ENCODE measurements at places on chromosomes 4 and X.

DNA sequence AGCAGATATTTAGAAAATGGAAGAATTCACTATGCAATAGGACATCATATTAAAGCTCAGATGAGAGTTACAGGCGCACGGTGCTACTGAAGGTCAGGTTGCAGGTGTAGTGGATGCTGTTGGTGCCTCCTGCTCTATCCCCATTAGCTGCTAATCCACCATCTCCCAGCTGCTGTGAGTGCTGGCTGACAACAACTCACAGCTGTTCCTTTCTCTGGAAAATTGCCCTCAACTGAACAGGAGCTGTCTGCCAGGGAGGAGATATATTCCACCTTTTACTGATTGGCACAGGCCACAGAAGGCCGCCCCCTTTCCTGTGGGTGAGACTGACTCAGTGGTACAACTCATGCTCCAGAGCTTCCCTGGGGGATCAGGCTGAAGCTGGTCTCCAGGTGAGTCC, 48.7 kb downstream of the UCHL1 start:
- DNase-seq = no peak

GRCh38 chrX:101091817-101092216, 6.2 kb upstream of the CENPI start:
- no peak for DNase-seq

- DNase-seq = no peak
These were observed 189.1 kb upstream of the POU3F4 start for GRCh38 chrX:83319023-83319422.

GRCh38 chr4:20658456-20658855, 41.8 kb upstream of the PACRGL start:
- DNase-seq = no peak

DNA sequence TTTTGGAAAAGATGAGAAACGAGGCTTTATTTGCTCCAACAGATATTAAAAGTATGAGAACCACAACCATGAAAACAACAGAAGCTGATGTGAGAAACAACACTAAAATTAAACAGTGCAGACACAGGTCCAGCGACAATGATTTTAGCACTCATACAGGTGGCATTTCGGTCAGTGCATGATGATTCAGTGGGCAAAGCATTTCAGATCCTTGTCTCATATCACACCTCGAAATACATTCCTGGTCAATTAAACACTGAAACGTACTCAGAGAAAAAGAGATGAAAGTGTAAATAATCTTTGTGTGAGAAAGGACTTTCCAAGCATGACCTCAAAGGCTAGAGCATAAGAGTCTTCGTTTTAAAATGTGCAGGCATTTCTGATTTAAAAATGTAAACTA, 85.2 kb downstream of the ACOX3 start:
- DNase-seq = no peak

DNA sequence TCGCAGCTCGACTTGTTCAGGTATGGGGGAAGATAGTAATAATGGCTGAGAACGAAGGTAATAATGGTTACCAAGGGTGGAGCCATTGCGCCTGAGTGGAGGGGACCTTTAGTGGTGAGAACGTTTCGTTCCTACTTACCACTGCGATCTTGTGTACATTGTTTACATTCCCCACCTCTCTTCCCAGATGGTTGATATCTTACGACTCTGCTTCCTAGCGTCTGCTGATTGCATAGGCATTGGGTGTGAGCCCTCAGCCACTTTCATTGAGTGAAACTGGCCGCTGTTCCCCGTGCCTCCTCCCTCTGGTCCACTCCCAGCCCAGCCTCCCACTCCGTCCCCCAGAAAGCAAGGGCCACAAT, 850 bp downstream of the IGBP1 start:
- no peak for DNase-seq

GRCh38 chr4:86961605-86962295, 26.9 kb downstream of the AFF1 start:
- DNase-seq = peak; percentile 54

- no peak for DNase-seq
These were observed 97.2 kb upstream of the ADRA2C start for GRCh38 chr4:3668825-3669552.

GRCh38 chr4:168805341-168805740, 204.7 kb downstream of the CBR4 start:
- no peak for DNase-seq

DNA sequence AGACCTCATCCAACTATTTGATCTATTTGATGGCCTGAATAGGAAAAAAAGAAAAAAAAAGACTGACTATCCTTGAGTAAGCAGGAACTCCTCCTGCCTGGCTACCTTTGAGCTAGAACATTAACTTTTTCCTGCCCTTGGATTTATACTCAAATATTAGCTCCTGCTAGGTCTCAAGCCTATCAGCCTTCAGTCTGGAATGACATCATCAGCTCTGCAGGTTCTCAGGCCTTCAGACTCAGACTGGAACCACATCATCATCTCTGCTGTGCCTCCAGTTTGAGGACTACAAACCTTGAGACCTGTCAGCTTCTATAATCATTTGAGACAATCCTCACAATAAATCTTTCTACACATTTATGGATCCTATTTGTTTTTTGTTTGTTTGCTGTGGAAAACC, 754.0 kb upstream of the SLIT2 start:
- DNase-seq = no peak

GRCh38 chr4:635851-636627, 10.7 kb downstream of the PDE6B start:
- no peak for DNase-seq

DNA sequence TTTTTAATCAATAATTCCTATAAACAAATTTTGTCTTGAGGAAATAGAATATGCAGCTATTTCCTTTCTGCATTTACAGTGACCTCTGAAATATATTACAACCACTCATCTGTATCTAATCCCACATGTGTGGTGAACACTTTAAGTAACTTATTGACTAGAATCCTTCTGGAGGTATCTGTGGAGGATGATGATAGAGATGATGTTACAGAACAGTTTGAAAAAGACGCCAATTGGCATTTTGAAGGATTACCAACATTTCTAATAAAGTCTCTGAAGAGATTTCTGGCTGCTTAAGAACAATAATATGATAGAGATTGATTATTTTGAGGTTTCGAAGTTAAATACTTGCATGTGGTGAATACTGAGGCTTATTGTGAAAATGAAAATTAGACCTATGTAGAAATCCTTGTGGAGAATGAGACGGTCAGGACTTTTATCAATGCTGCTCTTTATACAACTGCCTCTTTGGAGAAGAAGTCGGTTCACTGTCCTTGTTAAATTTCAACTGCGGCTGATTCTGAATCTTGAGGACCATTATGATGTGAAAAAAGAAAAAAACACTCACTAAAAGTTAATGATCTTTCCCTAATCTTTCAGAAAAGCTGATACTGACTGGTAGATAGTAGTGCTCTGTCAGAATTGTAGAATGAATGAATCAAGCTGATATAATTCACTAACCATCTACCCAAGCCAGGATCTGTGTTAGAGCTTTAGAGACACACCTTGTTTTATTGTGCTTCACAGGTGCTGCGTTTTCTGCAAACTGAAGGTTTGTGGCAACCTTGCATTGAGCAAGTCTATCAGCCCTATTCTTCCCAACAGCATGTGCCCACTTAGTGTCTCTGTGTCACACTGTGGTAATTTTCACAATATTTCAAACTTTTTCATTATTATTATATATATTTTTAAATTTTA, 204.7 kb downstream of the SPRY1 start:
- no peak for DNase-seq

DNA sequence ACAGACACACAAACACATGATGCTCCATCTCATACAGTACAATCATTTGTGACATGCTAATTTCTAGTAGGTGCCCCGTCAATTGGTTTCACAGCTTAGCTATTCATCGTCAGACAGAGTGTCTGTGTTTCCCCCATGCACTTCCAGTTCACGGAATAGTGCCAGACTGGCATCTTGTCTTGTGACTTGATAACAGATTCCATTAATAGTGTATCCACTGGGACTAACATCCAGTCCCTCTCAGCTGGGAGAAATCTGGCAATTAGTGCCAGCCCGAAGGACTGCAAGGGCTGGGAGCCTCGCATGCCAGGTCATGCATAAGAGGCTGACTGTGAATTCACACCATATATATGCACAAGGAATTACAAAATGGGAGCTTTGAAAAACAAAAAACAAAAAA, 20.2 kb upstream of the GATB start:
- DNase-seq = no peak

GRCh38 chrX:125826774-125827451, 339.2 kb downstream of the DCAF12L2 start:
- no peak for DNase-seq

DNA sequence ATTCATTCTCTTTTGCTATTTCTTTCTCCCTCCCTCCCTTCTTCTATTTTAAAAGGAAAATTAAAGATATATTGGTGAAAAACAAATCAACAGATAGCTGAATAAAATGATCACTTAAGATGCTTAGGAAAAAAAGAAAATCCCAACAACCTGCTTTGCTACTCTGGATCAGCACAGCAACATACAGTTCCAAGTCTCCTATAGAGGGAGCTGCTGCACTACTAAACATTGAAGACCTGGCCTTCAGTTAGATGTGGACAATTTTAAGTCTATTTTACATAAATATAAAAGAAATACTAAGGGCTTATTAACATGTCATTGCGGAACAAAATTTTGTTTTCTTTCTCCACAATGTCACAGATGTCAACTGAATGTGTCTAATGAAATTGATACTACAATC, 226.4 kb downstream of the MAGEB5 start:
- peak; percentile 20 for DNase-seq

- DNase-seq = no peak
These were observed 75.7 kb upstream of the LRPAP1 start for GRCh38 chr4:3607690-3608552.

DNA sequence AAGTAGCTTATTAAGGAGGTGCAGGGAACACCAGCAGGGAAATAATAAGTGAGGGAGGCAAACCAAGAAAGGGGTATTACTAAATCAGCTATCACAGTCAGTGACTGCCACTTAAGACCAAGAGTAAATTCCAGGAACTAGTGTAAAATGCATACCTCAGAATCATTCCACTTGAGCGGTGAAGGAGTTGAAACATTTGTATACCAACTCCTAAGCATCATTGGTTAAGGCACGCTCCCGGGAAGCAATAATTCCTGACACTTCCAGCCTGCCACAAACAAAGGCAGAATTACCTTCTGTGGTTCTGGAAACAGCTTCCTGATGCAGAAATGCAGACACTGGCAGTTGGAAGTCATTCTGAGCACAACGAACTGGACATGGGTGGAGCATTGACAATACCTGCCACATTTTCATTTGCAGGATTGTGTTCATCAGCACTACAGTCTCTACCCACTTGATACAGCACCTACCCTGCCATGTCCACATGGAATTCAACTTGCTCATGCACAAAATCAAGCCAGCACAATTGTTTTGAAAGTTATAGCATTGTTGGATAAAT, 82.1 kb downstream of the PPP1R2C start:
- peak; percentile 20 for DNase-seq

- no peak for DNase-seq
These were observed 191.5 kb downstream of the SLIT2 start for GRCh38 chr4:20443015-20443805.

DNA sequence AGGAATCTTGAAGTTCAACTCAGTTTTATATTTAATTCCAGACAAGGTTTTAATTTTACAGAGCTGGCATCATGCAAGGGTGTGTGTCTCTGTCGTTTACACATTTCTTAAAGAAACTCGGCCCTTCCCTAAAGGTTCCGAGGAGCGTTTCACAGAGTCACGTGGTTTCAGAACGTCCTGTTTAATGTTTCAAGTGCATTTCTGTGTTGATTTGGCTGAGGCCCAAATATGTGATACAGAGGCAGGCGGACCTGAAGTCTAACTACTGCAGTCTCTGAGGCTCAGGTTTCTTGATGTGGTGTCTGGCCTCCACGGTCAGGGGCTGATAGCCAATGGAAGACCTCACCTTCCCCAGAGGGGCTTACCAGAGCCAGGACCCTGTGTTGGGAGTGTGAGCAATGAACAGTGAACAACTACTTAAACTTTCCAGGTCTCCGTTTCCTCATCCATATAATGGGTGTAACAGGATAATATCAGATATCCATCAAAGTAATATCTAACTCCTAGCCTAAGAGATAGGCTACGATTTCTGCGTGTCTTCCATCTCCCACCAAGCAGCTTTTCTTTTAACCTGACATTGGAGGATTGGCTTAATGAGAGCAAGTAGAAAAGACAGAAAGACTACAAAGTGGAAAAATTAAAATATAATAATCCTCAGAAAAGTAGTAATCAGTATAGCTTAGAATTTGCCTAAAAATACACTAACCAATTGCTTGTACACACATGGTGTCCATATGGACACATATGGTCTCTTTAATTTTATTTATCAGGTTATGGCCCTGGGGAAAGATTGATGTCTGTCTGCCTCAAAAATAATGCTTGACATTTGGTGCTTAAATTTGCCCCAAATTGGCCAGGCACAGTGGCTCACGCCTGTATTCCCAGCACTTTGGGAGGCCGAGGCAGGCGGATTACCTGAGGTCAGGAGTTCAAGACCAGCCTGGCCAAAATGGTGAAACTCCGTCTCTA, 50.0 kb upstream of the TRIM2 start:
- DNase-seq = no peak

DNA sequence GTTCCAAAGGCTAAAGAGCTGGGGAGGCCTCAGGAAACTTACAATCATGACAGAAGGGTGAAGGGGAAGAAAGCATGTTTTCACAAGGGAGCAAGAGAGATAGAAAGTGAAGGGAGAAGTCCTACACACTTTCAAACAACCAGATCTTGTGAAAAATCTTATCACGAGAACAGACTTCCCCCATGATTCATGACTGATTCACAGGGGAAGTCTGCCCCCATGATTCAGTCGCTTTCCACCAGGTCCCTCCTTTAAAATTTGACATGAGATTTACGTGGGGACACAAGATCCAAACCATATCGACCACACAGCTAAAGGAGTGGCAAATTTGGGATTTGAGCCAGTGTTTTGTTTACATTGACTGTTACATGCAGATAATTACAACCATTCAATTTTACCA, 971.1 kb upstream of the HS3ST1 start:
- DNase-seq = no peak

DNA sequence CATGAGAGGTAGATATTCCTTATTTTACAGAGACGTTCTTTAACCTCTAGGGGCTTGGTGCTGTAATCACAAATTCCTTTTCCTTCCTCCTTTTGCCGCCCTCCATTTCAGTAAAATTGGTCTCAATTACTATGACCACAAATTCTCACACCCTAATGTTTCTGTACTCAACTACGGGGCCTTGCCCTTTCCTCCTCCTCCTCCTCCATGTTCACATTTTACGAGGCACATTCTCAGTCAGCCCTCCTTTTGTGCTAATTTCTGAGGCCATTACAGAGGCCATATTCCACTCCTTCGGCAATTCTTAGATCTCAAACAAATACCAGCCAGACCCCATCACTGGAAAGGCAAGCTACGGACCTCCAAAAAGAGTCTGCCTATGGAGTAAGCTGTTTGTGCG, 92.1 kb downstream of the SH3KBP1 start:
- DNase-seq = no peak

- no peak for DNase-seq
These were observed 28.0 kb upstream of the BANK1 start for GRCh38 chr4:101762534-101762933.

Data from renal cortex interstitium (tissue), 15 donors.